Suprapubic skin (tissue), 4 donors: ENCODE measurements at places on chromosomes 2 and 18.

DNA sequence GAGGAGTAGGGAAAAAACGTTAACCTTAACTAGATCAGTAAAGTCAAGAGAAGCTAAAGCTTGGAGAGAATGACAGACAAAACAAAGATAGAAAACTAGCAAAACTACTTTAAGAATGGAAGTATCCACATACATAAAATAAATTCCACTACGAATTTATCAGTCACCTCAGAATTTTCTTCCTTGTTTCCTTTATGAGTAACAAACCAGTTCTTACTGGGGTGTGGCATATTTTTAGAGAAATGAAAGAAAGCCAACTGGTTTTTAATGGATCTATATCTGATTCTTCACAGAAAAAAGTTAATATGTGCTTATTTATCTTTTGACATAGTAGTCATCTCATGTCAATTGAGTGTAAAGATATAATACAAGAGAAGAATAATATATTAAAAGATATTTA is 2033.7 kb upstream of the CELF4 start:
- DNase-seq: no peak

DNA sequence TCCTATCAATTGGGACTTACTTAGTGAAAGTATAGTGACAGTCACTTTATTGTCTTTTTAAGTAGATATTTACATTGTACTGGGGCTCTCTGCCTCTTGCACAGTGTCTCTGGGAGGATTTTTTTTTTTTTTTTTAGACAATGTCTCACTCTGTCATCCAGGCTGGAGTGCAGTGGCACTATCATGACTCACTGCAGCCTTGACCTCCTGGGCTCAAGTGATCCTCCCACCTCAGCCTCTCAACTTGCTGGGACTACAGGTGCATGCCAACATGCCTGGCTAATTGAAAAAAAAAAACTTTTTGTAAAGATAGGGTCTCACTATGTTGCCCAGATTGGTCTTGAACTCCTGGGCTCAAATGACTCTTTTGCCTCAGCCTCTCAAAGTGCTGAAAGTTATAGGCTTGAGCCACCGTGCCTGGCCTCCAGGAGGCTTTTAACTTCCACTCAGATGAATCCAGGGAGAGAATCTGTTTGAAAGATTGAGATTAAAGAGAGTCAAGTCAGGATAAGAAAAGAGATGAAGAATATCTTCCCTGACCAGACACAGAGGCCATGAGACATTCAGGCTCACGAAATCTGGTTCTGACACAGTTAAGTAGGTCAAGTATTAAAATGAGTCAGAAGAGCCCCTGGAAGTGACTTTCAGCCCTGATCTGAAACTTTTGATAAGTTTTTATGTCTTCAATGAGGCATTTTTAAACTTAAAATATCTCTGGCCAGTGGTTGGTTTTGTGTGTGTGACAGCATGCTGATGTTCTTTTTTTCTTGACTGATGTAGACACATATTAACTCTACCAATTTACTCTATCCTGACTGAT is 18.3 kb downstream of the ARHGEF33 start:
- no peak for DNase-seq

DNA sequence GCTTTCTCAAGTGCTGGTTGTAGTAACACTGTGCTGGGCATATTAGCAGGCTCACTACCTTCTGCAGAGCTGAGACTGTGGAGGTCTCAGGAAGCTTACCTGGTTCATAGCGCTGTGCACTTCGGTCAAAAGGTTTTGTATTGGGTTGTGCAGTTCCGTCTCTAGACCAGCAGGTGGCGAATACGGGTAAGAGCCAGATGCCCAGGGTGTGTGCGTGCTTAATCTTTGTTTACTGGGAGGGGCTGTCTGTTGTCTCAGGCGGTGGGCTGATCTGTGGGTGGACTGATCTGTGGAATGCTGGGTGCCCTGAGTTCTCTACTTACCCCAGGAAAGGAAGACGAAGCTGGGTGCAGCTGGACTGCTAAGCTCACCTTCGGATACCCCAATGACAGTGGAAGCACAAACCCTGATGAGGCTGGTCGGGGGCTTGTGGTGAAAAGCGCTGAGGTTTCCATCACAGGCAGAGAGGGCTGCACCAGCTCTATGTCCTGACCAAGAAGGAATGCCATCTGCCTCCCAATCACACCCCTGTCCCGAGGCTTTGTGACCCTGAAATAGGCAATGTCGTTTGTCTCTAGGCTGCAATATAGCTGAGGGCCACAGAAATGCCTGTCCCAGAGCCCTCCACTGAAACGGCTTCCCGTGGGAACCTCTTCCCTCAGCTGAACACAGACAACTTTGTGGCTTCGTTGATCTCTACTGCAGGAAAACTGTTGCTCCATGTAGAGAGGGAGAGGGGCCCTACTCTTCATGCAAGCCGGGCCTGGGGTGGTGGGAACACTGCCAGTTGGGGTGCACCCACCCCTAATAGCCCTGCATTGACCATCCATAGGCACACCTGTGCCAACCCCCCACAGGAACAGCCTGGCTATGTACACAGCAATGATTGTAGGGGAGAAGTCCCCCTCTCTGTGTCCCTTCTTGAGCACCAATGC is 45.9 kb upstream of the FAM117B start:
- DNase-seq: peak; percentile 80

- DNase-seq: no peak
Observed at GRCh38 chr2:7379799-7380198, 462.6 kb downstream of the RNF144A start.

DNA sequence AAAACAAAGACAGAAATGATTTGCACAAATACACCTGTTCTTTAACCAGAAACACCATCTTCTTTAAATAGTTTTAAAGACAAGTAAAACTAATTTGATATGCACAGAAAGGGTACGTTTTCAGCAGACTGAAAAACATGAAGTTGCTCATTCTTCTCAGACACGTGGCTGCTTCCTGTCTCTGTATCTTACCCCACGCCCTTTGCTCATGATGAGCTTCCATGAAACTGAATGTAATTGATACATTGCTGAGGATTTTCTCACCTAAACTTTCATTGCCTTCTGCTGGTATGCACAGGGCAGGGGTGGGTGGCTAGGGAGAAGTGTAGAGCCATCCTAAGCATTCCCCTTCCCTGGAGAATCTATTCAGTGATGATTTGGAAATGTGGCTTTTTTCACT is 644.3 kb downstream of the BCL11A start:
- no peak for DNase-seq

DNA sequence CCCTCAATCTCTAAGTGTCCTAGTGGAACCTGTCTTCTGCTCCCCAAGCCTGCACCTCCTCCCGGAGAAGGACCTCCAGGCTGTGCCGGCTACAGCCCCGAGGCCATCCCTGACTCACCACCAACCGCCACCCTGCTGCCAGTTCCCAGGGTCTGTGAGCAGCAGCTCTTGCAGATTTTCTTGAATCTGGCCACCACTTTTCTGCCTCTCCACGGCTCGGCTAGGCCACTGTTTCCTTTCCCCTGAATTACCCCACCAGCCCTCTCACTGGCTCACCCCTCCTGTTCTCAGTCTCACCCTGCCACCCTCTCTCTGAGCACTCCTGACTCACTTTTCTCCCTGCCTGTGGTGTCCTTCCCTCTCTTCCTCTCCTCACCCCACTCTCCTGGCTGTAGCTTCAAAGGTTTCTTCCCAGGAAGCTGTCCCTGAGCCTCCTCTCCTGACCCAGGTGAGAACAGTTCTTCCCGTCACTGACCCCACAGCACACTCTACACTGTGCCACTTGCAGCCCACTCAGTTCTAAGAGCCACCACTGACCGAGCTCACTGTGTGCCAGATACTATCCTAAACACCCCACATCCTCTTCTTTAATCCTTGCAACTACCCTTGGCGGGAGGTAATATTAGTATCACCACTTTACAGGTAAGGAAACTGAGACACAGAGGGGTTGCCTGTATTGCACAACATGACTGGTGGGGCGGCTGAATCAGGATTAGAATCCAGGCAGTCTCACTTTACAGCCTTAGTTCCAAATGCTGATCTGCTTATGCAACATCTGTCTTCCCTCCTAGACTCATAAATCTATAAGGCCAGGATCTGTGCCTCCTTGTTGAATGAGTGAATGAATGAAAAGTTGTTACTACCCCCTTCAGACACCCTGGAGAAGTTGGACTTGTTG is 111.6 kb downstream of the SMAD7 start:
- peak; percentile 59 for DNase-seq

GRCh38 chr2:8380026-8380425 is 301.8 kb upstream of the ID2 start:
- no peak for DNase-seq

DNA sequence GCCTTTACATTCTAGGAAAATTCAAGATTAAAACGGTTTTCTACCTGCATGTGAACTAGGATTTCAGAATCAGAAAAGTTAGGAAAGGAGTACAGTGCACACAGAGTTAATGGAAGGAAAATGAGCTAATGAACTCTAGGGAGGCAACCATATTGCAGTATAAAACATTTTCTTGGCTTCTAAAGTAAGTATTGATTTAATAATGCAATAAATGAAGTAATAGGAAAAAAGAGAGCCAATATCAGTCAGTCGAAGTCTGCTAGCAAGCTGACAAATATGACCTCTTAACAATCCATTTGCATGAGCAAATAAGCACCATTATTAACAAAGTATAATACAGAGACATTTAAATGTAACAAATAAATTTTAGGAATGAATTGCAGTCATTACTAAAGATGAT is 80.2 kb upstream of the COL3A1 start:
- DNase-seq: no peak

DNA sequence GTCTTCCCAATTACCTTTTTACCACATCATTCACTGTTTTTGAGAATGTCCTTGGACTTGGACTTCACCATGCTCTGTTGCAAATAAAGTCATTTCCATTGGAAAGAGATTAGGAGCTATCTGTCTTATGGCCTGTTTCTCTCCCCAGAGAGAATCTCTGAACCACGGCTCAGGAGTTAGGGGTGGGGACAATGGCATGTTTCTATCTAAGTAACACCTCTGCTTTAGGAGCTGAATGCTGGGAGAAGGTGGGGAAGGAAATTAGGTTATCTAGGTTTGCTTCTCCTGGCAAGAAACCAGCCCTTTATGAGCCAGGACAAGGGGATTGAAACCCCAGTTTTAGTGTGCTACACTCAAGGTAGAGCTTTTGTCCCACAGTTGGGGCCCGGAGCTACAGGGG is 86.3 kb downstream of the AGPS start:
- DNase-seq: no peak

- DNase-seq: no peak
Observed at GRCh38 chr2:150872756-150873395, 385.4 kb upstream of the RND3 start.

GRCh38 chr2:107775791-107776190 is 50.9 kb upstream of the RGPD4 start:
- no peak for DNase-seq

GRCh38 chr2:11873356-11874154 is 127.1 kb downstream of the LPIN1 start:
- DNase-seq: no peak

DNA sequence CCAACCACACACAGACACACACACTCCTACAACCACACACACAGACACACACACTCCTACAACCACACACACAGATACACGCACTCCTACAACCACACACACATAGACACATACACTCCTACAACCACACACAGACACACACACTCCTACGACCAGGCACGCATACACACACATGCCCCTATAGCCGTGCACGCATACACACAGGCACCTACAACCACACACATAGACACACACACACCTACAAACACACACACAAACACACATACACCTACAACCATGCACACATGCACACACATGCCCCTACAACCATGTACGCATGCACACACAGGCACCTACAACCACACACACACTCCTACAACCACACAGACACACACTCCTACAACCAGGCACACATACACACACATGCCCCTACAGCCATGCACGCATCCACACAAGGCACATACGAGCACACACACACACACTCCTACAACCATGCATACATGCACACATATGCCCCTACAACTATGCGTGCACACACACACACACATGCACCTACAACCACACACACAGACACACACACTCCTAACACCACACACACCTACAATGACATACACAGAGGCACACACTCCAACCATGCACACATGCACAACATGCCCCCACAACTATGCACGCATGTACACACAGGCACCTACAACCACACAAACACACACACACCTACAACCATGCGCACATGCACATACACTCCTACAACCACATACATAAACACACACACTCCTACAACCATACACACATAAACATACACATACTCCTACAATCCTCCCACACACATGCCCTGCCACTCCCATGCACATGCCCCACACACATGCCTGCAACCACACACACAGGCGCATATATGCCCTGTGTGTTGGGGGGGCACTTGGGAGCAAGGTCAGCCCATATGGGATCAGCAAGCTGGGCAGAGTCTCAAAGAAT is 19.1 kb upstream of the TEX51 start:
- no peak for DNase-seq

GRCh38 chr2:148528356-148529064 is 116.0 kb upstream of the EPC2 start:
- no peak for DNase-seq

GRCh38 chr2:43950383-43951008 is 45.3 kb downstream of the LRPPRC start:
- DNase-seq: no peak

GRCh38 chr2:156321243-156321904 is 11.1 kb downstream of the NR4A2 start:
- DNase-seq: no peak

- peak; percentile 89 for DNase-seq
Observed at GRCh38 chr2:8090748-8091700, 590.8 kb upstream of the ID2 start.

- DNase-seq: no peak
Observed at GRCh38 chr2:224272237-224272910, 129.5 kb downstream of the FAM124B start.

GRCh38 chr2:159381574-159381973 is 95.1 kb upstream of the WDSUB1 start:
- no peak for DNase-seq

DNA sequence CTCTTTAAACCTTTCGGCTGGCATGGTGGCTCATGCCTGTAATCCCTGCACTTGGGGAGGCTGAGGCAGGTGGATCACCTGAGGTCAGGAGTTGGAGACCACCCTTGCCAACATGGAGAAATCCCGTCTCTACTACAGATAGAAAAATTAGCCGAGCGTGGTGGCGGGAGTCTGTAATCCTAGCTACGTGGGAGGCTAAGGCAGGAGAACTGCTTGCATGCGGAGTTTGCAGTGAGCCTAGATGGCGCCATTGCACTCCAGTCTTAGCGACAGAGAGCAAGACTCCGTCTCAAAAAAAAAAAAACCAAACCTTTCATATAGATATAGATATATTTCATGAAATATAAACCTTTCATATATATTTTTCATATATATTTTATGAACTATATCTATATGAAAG is 864.7 kb downstream of the TRIB2 start:
- no peak for DNase-seq

DNA sequence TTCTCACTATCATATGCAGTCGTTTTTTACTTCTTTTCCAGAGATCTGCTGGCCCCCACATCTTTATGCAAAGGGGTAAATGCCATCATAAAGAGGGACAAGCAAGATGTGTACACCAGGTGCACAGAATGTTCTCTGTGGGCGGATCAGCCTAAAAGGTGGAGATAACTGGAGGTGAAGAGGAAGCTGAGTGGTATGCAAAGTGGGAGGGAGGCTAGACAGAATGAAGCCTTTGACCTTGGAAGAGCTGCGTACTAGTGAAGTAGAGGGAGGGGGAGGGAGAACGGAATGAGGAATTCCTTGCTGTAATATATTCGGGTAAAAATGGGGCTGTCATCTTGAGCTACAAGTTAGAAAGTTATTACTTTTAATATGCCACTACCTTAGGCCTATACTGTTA is 287.5 kb upstream of the VRK2 start:
- DNase-seq: no peak

- no peak for DNase-seq
Observed at GRCh38 chr18:3088449-3088848, 75.5 kb upstream of the LPIN2 start.

GRCh38 chr18:9810299-9810698 is 75.5 kb upstream of the TXNDC2 start:
- no peak for DNase-seq
